HL-60 (cell line): ENCODE measurements at places on chromosomes 1 and 21.

DNA sequence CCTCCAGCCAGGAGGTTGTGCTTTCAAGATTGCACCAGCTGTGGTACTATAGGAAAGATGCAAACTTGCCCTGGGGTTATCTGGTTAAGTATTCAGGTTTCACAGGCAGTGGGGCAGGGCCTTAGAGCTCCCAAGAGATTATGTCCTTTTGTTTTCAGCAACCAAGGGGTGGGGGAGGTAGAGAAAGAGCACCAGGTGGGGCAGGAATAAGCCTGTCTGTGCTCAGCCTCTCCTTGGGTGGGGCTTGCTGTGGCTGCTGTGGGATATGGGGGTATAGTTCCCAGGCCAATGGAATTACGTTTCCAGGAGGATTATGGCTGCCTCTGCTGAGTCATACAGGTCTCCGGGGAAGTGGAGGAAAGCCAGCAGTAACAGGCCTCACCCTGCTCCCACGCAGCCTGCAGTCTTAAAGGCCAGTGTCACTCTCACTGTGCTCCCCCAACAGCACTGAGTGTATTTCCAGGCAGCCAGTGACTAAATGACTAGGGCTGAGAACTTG is 508.6 kb downstream of the RWDD3 start:
- no peak for DNase-seq

- no peak for DNase-seq
Measured at GRCh38 chr1:54865238-54866073, 21.5 kb downstream of the DHCR24 start.

DNA sequence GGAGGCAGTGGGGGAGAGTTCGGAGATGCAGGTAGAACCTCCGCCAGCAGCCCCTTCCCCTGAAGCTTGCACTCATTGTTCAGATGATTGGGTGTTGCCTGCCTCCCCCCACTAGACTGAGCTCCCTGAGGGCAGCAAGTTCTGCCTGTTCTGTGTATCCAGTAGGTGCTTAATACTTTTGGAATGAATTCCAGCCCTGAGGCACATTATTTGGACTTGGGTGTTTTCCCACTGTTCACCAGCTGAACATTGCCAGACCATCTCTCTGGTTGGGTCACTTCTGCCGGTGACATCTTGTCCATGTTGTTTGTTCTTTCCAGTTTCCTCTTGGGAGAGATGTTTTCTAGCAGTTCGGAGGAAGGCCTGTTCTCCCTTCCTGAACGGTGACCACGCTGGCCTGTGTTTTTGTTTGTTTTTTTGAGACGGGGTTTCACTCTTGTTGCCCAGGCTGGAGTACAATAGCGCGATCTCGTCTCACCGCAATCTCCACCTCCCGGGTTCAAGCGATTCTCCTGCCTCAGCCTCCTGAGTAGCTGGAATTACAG is 48.7 kb downstream of the SPSB1 start:
- no peak for DNase-seq

- DNase-seq = no peak
Measured at GRCh38 chr1:177848577-177848976, 121.3 kb downstream of the SEC16B start.

- DNase-seq = no peak
Measured at GRCh38 chr21:36425286-36425685, 40.1 kb downstream of the CHAF1B start.

- DNase-seq = no peak
Measured at GRCh38 chr1:12201352-12202189, 28.3 kb upstream of the VPS13D start.

DNA sequence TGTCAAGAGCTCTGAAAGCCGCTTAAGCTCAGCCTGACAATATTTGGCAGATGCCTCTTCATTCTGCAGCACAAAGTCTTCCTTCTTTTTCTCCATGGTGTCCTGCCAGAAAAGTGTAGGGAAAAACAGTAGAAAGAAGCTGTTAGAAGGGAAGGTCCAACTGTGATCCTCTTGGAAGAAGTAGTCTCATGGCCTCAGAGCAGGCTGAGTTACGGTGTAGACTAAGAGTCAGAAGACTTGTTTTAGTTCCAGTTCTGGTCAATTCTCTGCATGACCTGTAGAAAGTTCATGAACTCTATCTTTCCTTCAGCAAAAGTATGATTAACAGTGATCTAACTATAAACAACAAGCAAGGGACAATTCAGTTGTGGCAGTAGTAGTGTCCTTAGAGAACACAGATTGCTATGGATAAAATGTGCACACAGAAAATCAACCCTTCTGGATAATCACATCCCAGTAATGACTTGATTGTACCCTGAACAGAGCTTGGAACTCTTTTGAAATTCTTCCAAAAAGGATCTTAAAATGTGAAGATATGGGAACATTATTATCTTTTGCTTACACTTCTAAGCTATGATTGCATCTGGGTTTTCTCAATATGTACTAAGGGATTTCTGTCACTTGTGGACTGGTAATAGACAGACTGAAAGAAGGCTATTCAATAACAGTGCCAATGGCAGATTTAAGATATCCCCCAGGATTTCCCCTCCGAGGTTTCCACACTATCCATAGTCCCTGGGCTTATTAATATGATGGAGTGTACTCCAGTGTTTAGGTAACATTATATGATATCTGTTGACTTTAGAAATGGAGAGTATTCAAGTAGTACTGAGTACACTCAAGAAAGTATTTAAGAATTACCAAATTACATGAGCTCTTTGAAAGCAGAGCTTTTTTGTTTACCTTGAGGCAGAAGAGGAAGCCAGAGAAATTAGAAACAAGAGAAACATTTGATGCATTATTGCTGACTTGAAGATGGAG is 22.1 kb upstream of the GBP2 start:
- no peak for DNase-seq
